ENCODE measurements at places on chromosomes 5 and 9. TPM values are rescaled to one million over a fixed set of nuclear protein-coding genes. Genes with fewer than 3 reads are reported as not detected.

DNA sequence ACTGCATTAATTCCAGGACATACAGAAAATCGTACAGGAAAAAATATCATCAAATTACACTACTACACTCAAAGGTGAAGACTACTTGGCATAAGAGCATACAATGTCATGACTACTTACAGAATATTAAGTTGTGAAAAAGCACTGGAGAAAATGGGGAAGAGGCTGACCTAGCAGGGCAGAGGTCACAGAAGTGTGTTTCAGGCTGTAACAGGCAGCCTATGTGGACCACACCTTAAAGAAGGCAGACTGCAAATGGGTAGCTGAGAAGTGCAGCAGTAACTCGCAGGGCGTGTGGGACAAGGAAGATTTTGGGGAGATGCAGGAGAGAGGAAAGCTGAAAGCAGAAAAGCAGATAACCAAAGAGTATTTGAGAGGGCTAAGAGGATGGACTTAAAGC is 167.0 kb upstream of the PIK3R1 start:
- DNase-seq: no peak

DNA sequence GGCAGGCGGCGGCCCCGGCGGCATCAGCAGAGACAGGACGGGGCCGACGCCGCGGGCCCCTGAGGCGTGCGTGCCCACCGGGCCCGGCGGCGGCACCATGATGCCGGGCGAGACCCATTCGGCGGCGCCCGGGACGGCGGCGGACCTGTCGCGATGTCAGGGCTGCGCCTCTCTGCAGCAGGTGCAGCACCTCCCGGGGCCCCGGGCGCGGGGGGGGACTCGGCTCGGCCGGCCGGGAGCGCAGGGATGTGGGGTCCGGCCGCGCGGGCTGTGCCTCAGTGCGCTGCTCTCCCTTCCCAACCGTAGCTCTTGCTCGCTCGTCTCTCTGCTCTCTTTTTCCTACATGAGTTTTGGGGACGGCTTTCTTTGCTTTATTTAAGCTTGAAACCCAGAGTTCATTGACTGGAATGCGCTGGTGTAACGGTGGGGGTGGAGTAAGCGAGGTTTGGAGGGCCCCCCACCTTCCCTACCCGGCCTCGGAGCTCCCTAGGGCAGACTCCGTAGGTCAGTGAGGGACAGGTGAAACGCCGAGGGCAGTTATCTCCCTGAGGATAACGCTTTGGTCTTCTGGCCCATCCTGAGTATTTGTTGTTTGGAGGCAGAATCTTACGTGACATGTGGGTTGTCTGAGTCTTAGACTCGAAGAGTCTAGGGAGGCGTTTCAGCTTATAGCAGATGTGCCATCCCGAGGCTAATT is 490 bp downstream of the ICE1 start:
- no peak for DNase-seq

GRCh38 chr5:34571677-34572041 is 84.5 kb upstream of the RAI14 start:
- no peak for DNase-seq

- DNase-seq: no peak
These were observed 893 bp upstream of the SH2D3C start for GRCh38 chr9:127779136-127779981.

The SLCO6A1 gene
- not detected for total RNA-seq

The SH3GLB2 gene
- 36.7 TPM for total RNA-seq

The MAN1B1 gene
- total RNA-seq: 38.2 TPM
